T-helper 22 cell (primary cell): ENCODE measurements at places on chromosomes 4 and X.

- no peak for DNase-seq
Observed at GRCh38 chrX:101219116-101219863, at the start of gene DRP2. Gene DRP2 (plus strand): TSS chrX:101219786. CDS start chrX:101231648, 11,862 bp downstream.

GRCh38 chr4:142351958-142352357, 494.1 kb downstream of the INPP4B start:
- DNase-seq, result no peak

DNA sequence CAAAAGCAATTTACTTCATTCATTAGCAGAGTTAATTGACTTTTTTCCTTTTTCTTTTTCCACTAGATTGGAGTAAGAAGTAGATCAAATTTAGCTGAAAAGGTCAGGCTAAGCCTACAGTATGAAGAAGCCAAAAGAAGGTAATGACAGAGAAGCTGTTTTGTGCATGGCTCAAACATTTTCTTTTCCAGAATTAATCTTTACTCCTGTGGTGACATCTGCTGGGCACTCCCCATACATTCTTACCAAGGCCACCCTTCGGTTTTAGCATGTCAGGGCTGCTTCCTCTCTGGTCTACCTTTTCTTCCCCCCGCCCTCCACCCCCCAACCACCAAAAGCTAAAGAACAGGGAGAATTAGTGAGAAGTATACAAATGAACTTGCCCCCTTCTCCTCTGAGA, 70.2 kb downstream of the CLDN22 start:
- no peak for DNase-seq

DNA sequence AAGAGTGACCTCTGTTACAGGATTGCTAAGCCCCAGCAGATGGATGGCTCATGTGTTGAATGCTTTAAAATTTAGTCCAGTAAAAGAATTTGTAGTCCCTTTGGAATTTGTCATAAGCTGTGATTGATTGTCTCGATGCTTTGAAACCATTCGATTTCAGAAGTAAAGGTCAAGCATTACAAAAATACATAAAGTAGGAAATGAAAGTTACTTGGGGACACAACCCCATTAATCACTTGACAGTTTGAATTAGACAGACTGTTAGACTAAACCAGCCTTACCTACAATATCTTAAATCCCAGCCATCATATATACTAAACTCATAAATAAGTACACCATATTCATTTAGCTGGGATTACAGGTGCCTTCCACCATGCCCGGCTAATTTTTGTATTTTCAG, 6.6 kb downstream of the REST start:
- DNase-seq, result no peak

DNA sequence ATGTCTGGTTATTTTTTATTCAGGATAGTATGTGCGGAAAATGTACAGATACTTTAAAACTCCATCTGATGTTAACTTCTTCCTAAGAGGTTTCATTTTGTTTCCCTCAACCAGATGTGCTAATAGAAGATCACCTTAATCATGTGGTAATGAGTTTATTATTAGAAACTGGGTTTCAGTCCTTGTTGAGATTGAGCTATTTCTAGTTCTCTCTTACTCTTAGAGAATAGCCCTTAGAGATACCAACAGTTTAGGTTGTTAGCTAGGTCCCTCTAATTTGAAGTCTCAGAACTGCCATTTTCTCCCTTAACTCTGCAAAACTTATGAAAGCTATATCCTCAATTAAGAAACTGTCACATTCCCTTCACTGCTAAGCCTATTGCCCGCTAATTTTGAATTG, 13.0 kb downstream of the FAM47A start:
- no peak for DNase-seq

DNA sequence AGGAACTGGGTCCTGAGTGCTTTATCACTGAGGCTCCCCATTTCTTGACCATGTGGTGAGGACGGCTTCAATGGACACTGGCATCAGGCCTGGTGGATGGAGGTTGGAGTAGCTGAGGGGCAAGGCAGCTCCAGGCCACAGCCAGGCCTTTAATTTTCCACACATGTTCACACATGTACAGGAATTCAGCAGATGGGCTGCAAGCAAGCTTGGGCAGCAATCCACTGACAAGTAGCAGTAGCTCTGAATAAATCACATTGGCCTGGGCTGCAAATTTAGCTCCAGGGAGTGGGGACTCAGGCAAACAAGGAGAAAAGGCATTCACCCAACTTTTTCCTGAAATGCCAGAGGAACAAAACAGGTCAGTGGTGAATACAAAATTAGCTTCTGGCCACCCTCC, 107.8 kb upstream of the SCML1 start:
- DNase-seq, result no peak

DNA sequence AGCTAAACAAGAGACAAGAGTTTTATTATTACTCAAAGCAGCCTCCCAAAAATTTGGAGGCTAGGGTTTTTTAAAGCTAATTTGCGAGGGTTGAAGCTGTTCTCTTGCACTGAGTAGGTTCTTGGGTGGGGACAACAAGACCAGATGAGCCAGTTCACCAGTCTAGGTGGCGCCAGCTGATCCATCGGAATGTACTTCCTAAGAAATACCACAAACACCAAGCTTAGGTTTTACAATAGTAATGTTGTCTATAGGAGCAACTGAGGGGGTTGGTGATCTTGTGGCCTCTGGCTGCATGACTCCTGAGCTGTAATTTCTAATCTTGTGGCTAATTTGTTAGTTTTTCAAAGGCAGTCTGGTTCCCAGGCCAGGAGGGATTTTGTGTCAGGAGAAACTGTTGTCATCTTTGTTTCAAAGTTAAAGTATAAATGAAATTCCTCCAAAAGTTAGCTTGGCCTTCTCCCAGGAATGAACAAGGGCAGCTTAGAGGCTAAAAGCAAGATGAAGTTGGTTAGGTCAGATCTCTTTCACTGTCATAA, 130.6 kb downstream of the SLC7A11 start:
- DNase-seq, result no peak

DNA sequence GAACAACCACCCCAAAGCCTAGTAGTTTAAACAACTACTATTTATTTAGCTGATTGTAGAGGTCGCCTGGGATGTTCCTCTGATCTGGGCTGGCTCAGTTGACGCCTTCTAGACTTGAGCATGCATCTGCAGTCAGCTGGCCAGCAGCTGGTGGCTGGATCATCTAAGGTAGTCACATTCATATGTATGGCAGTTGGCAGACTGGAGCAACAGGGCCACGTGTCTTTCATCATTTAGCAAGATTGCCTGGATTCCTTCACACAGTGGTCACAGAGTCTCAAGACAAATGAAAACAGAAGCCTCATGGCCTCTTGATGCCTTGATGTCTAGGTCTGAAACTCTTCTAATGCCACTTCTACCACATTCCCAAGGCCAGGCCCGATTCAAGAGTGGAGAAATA, 220.6 kb upstream of the S100G start:
- DNase-seq, result no peak

- DNase-seq, result no peak
Observed at GRCh38 chr4:73053974-73054480, 15.5 kb downstream of the COX18 start.

GRCh38 chrX:680062-680461, 49.5 kb downstream of the SHOX start:
- DNase-seq, result no peak

- no peak for DNase-seq
Observed at GRCh38 chr4:54274795-54275665, 45.9 kb downstream of the PDGFRA start.

GRCh38 chr4:109007976-109008375, 245.1 kb upstream of the ETNPPL start:
- no peak for DNase-seq

DNA sequence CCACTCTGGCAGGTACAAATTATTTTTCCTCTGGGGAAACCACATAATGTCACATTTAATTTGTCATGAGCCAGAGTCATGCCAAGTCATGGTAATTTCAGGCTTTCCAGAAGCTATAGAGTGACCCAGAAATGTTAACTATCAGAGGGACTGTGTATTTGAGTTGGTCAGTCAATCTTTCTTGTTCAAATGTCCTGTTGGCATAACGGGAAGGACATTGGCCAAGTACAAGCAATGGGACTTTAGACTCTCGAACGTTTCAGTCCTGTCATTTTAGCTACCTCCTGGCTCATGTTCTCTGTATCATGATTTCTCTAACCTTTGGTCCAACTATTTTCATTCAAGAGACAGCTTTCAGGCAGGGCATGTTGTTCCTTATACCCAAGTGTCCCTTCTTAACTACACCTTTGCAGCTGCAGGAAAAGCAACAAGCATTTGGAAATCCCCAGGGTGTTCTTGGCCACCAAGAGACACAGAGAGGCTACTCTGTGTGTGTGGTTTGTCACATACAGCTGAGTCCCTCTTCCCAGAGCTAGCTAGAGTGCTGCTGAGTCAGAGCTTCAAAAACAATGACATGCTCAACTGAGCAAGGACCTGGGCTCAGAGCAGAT, 142.6 kb downstream of the EGF start:
- no peak for DNase-seq

GRCh38 chrX:17842769-17843525, 18.2 kb downstream of the RAI2 start:
- no peak for DNase-seq

DNA sequence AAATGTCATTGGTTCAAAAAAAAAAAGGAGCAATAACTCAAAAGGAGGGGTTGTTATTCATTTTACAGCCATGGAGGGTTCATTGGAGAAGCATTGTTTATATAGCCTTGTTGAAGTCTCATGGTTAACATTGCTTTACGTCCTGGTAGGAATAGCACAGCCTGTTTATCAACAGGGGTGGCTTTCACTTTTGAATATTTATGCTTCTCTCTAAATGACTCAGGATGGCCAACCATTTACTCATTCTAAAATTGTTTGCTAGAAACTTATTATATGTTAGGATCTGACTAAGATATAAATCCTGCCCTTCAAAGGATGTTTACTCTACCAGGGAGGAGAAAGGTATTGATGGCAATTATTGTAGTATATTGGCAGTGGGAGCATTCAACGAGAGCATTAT, 534.1 kb upstream of the GALNTL6 start:
- DNase-seq, result no peak

DNA sequence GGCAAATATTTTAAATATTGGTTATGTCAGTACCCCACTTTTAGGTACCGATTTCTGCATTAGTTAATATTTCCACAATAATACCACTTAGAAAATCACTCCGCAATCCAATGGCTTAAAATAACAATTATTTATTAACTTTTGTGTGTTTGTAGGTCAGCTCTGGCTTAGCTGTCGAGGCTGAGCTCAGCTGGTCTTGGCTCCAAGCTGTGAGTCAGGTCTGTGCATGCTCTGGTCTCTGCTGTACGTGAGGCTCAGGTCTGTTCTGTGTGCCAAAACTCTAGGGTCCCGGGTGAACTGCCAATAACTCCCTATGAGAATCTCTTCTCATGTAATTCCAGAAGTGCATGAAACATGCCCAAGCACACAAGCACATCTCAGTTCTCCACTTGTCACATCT, 245.8 kb upstream of the GK2 start:
- no peak for DNase-seq

GRCh38 chr4:60128888-60129287, 1071.2 kb upstream of the ADGRL3 start:
- DNase-seq, result no peak

GRCh38 chrX:75086731-75087195, 69.3 kb downstream of the ABCB7 start:
- DNase-seq, result no peak

- peak; percentile 62 for DNase-seq
Observed at GRCh38 chr4:15756361-15756861, 21.7 kb upstream of the CD38 start.

GRCh38 chrX:25156323-25156722, 140.6 kb upstream of the ARX start:
- no peak for DNase-seq

- no peak for DNase-seq
Observed at GRCh38 chrX:120305531-120306141, 5.6 kb downstream of the TMEM255A start.

DNA sequence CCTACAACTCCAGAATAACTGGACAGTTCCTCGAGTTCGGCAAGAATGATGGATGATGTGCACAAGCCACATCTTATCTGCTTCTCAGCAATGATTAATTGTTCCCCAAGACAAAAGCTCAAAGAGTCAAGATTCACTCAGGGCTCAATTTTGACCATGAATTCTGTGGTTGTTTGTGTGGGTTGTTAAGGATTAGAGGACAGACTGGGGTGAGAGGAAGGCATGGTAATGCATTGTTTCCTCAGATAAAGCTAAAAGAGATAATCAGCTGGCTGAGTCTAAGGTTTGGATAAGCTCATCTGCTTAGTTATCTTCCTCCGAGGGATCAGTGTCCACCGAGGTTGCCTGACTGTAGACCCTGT, 161.0 kb downstream of the CPEB2 start:
- DNase-seq, result no peak

DNA sequence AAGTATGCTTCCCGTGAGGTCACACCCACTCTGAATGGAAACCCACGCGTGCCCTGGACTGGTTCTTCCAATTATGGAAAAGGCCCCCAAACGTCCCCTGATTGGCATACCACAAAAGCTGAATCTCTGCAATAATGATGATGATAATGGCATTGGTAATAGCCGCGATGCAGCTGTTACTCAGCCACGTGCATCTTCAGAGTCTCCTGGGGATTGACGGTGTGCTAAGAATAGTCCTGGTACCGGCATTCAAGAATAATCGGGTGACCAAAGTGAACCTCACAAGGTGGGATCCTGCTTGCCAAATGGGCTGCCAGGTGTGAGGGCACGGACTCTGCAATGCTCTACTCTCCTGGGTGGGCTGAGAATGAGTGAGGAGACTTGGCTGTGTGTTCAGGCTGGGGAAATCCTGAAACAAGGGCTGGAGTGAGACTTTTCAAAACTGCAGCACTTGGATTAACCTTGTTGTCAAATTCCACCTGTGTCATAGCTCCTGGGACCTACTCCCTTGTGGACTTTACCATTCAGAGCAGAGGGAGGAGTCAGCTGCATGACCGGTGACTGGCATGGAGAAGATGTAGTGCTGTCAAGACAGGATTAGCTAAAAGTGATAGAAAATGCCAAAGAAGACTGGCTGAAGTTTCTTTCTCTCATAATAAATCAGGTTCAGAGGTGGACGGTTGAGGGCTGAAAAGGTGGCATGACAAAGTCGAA, 615.4 kb downstream of the MID1IP1 start:
- no peak for DNase-seq

DNA sequence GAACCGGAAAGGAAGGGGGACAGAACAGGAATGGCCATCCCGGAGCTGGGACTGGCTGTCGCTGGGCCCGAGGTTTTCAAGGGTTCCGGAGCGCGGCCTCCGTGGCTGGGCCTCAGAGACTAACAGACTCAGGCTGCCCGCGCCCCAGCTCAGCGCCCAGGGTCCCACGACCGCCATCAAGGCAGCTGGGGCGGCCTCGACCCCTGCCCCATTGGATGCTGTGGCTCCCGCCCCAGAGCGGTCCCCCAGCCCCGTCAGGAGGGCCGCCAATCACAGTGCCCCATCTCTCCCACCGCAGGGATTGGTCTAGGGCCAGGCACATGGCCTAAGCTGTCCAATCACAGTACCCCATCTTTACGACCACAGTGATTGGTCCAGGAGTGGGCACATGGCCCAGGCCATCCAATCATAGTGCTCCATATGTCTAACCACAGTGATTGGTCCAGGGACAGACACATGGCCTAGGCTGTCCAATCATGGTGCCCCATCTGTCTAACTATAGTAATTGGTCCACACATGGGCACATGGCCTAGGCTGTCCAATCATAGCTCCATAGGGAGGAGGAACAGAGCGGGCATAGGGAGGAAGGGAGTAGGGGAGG, 105.3 kb upstream of the NKX1-1 start:
- peak; percentile 43 for DNase-seq
